ENCODE measurements at places on chromosomes 12 and 14.

- no peak for DNase-seq
These were observed 14.1 kb upstream of the TMEM263 start for GRCh38 chr12:106941481-106942156.

DNA sequence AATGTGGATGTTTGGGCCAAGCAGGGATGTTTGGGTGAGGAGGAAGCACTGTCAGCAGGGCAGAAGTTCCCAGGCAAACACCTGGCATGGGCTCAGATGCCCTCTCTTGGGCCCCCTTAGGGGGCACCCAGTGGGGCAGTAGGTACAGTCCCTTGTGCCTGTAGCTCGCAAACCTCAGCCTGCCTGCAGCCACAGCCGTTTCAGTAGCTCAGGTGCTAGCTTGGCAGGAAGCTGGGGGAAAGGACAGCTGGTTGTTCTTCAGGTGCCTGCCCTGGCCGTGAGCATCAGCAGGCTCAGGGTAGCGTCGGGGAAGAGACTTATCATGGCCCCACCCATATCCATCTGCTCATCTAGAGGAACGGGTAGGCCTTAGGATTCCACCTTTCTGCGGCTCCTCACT, 67.5 kb downstream of the B4GALNT3 start:
- DNase-seq: no peak

GRCh38 chr14:66910311-66910840, 278.9 kb upstream of the GARIN2 start:
- DNase-seq: no peak

DNA sequence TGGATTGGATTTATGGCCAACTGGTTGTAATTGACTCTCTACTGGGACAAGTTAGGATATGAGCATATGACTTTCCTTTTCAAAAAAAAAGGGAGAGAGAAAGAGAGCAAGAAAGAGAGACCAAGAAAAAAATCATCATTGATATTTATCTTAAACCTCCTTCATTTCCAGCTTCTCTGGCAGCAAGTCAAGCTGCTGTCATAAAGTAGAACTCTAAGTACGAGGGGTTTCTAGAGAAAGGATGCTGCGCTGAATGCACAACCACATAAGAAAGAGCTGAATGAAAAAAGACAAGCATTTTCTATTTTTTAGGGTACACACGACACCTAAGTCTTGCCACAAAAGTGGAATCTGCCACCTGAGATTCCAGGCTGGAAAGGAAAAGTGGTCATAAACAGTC, 182.6 kb downstream of the SLC25A21 start:
- DNase-seq: no peak

- no peak for DNase-seq
These were observed 7.9 kb downstream of the FOXN3 start for GRCh38 chr14:89408907-89409700.

DNA sequence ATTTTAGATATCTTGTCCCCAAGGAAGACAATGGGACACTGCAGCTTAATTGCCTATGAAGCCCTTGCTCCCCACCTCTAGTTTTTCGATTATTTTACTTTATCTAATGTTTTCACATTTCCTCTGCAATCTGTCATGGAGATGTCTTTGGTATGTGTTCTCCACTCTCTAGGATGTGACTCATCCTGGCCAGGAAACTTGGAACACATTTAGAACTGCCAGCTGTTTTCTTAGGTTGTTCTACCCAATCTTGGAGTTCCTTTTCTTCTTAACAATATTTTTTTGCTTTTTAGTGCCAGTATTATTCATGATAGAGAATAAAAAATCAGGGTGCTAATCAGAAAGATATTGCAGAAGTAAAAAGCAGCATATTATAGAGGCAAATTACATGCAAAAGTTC, 101.7 kb upstream of the CLEC14A start:
- DNase-seq: no peak
